NCI-H2029 treated with DMSO at 0.1 percent for 48 hours (cell line): ENCODE measurements at places on chromosomes 11 and 22.

- DNase-seq: no peak
These were observed 1.9 kb downstream of the SLC43A3 start for GRCh38 chr11:57424792-57425564.

DNA sequence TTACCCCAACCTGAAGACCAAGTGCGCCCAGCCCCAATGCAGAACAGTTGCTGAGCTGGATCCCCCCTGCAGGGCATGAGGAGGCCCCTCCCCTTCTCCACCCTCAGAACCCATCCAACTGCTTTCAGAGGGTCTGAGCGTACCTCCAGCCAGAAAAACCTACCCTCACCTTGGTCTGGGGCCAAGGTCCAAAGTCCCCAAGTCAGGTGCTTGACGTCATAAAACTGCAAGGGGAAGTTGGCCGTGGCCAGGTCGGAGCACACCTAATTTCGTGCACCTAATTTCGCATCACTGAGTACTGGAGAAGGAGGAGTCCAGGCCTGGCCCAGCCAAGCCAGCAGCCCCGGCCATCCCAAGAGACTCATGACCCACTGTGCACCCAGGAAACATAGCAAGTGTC is 289.8 kb downstream of the CTTN start:
- DNase-seq: no peak

GRCh38 chr11:36165621-36166397 is 123.4 kb downstream of the COMMD9 start:
- no peak for DNase-seq

- no peak for DNase-seq
These were observed 131.1 kb downstream of the LDLRAD3 start for GRCh38 chr11:36074941-36075431.

DNA sequence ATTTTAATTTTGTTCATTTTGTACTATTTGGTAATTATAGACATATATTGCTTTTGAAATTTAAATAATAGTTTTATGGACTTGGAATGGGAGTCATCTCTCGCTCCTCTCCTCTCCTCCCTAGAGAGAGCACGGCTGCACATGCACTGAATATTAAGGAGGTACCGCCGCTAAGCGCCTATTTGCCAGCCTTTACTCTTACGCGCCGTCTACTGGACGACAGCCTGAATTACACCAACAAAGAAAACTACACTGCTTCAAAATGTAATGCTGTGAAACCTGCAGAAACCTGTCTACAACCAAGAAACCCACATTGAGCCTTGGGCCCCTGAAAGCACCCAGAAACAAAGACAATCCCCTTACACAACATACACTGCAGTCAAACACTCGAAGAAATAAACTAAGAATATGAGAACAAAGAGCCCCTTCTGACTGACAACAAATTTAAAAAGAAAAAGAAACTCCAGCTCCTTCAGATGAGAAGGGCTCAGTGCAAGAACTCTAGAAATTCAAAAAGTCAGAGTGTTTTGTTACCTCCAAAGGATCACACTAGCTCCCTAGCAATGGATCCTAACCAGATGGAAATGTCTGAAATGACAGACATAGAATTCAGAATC is 737.2 kb downstream of the LRRC4C start:
- no peak for DNase-seq

- DNase-seq: no peak
These were observed 103.0 kb upstream of the OPCML start for GRCh38 chr11:133635244-133635739.

DNA sequence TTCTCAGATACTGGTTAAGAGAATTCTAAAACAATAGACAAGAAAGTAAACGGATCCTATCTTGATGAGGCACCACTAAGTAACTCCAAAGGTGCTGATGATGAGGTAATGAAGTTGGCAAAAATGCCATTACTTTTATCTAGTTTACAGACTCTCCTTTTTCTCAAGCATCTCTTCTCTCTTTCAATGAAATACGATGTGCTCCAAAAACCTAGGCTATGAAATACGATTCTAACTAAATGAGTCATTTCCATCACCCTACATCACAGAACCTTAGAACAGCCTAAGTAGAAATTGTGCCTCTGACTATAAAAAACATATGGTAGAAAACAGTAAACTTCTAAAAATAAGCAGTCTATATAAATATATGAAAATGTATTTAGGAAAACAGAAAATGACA is 58.9 kb upstream of the ARHGAP32 start:
- DNase-seq: no peak

GRCh38 chr11:108586600-108586999 is 7.0 kb downstream of the EXPH5 start:
- DNase-seq: peak; percentile 14

GRCh38 chr22:49091451-49091850 is 736.2 kb downstream of the BRD1 start:
- no peak for DNase-seq
